ENCODE measurements at places on chromosomes 13 and 19. TPM values are rescaled to one million over a fixed set of nuclear protein-coding genes. Genes with fewer than 3 reads are reported as not detected.
A peak's percentile ranks its signal among the peaks of the same experiment; 100 is the strongest.

The SBSN gene
- total RNA-seq: not detected

The CATSPERD gene
- total RNA-seq: 0.26 TPM

DNA sequence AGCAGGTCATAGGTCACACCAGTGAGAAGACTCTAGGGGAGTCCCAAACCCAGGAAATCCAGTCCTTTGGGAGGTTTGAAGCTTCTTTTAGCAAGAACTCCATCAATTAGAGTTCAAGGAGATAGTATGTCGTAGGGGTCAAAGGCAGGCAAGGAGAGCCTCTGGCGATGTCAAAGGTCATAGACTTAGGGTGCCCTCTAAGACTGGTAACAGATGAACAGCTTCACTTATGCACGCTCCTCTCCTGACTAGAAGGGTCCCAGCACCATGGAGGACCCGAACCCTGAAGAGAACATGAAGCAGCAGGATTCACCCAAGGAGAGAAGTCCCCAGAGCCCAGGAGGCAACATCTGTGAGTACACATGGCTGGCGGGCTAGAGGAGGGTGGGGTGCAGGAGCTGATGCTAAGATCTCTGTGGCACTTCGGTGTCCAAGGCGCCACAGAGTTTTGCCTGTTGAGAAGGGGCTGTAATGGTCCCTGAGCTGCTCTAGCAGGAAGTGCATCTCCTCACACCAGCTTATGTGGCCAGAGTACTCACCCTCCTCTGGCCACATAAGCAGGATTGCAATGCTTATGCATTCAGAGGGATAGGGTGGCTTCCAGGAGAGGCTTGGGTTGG lies 557 bp downstream of the ZNF576 start:
- peak; percentile 27 for DNase-seq

DNA sequence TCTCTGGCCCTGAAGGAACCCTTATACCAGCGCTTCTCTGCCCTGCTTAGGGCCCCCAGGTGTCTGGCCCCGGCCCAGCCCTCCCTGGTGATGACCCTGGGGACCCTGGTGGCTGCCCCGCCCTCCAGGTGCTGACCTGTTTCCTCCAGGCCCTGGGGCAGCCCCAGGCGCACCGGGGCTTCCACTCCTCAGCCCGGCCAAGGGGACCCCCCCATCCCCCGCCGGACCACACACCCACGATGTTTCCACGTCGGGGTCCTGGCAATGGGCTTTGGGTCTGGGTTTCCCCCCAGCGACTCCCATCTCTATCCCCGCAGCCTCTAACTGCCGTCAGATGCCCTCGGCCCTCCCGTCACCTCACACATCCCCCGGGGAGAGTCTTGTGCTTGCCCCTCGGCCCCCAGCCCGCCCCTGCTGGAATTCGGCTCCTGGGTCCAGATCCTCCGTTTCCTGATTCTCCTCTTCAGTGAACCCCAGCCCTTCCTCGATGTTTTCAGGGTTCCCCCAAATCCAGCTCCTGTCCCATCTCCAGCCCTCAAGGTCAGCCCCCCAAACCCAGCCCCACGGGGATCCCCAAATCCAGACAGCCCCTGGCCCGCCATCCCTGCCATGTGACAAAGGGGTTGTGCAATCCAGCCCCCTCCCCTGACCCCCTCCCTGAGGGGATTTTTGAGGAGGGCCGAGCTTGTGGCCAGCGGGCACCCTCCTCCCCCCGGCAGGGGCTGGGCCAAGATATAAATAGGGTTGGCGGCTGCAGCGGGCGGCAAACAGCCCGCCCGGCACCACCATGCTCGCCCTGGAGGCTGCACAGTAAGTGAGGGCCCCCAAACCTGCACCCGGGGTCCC lies at the start of gene SPIB:
Gene SPIB (plus strand): TSS at position 763 of the 846 bp plus-strand sequence. CDS start 25 bp downstream, at position 788.
- DNase-seq: peak; percentile 75

- peak; percentile 76 for DNase-seq
Measured at GRCh38 chr19:47230054-47230920, 712 bp downstream of the BBC3 start.

- no peak for DNase-seq
Measured at GRCh38 chr13:102198418-102199311, 203.2 kb downstream of the FGF14 start.

DNA sequence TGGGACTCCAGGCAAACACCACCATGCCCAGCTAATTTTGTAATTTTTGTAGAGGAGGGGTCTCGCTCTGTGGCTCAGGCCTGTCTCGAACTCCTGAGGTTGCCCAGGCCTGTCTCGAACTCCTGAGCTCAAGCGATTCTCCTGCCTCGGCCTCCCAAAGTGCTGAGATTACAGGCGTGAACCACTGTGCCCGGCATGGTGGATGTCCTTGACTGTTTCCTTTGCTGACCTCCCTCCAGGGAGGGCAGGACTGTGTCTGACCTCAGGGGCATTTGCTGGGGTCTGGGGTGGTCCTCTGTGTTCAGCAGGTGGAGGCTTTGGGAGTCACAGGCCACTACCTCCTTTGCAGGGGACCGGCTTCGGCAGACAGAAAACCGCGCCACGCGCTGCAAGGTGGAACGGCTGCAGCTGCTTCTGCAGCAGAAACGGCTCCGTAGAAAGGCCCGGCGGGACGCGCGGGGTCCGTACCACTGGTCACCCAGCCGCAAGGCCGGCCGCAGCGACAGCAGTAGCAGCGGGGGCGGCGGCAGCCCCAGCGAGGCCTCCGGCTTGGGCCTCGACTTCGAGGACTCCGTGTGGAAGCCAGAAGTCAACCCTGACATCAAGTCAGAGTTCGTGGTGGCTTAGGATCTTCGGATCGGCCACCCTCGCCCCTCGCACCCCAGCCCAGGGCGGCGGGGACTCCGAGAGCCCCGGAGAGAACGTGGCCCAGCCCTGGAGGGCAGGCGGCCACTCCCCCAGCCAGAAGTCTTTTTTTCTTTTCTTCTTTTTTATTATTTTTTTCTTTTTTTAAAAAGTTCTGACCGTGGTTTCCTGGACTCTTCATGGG lies 8.5 kb downstream of the MIDN start:
- no peak for DNase-seq

The GRIK5 gene
- total RNA-seq: 1.3 TPM

GRCh38 chr19:55287361-55288079 lies 3.7 kb downstream of the BRSK1 start:
- no peak for DNase-seq

DNA sequence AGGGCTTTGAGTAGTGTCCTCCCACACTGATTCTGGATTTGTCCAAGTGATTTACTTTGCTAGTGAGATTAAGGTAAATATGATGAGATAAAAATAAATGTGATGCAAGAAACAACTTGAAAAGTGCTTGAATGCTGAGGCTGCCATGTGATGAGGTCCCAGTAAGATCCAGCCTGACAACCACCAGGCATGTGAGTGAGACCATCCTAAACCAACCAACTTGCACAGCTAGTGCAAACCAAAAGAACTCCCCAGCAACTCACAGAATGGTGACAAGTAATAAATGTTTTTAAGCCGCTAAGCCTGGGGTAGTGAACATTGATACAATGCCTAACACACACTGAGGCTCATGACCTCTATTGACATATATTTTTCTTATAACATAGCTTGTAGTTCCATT lies 13.3 kb upstream of the RBM26 start:
- DNase-seq: no peak

- DNase-seq: peak; percentile 68
Measured at GRCh38 chr19:42528354-42529247, at the start of gene CEACAM1. TSS of gene CEACAM1 (minus strand) at chr19:42528481. CDS start at chr19:42528374, 107 bp downstream.

The CGB1 gene
- total RNA-seq: not detected

DNA sequence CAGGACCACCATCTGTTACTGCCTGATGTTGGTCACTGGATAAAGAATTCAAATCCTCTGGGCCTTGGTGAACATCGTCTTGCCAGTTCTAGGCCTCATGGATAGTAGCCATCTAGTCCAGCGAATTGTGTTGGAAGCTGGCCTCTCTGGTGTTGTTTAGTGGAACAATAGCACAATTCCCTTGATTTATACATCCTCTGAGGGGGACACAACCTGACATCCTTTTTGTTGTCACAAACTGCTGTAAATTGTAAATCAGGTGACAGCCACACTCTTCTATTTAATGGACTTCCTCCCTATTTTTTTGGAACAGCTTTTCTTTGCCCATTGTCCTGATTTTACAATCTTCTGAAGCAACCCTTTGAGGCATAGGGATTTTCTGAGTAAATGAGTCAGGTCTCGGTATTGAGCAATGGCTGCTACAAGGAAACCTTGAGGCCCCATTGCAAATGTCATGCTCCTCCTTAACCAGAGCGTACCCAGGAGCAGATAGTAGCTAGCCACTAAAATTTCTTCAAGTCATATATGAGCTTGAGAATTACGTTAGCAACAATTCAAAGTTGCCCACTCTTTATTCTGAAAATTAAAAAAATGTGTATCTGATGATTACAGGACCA lies 263.3 kb downstream of the COG6 start:
- no peak for DNase-seq

- DNase-seq: no peak
Measured at GRCh38 chr19:2415973-2416319, 11.4 kb downstream of the TIMM13 start.

- no peak for DNase-seq
Measured at GRCh38 chr19:41363371-41363752, 587 bp downstream of the B9D2 start.

DNA sequence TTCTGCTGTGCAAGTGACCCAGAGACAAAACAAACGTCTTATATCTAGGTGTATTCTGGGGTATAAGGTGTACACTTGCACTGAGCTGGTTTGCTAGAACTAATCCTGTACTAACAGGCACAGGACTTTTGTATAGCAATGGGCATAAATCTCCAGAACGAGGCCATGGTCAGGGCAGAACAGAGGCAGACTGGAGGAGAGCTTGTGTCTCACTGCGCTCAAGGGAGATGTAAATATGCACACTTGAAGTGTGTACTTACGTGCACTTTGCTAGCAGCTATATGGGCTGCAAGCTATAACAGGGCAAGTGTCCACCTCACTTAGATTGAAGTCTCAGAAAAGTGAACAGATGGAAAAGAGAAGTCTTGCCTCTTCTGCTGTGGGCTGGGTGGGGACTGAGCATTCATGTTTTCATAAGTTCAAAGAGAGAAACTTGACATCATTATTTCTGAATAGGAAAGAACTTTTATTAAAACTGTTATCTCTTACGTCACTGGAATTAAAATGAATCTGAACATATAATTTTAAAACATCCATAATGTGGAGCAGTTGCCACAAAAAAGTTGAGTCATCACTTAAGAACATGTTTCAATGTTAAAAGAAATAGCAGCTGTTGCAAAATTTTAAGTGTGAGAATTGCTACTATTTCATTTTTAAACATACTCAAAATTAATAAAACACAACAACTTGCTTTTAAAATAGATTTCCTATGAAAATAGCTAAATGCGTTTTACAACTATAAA lies 888.3 kb downstream of the PCDH9 start:
- DNase-seq: no peak

DNA sequence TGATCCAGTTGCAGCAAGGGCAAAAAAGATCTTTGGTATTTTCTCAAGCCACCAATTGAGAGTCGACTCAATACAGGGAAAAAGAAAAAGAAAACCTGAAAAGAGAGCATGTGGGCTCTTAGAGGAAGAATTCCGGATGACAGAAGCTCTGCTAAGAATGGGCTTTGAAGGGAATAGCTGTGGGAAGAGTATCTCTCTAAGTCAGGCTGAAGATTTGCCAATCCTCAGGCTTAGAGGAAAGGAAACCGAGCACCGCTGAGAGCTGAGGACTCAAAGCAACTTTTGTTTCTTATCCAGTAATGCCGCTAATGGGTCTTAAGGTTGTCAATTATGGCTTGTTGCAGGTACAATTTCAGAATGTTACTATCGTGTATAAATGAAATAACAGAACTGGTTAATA lies 166.4 kb downstream of the EFNB2 start:
- DNase-seq: no peak

The DCT gene
- total RNA-seq: not detected

DNA sequence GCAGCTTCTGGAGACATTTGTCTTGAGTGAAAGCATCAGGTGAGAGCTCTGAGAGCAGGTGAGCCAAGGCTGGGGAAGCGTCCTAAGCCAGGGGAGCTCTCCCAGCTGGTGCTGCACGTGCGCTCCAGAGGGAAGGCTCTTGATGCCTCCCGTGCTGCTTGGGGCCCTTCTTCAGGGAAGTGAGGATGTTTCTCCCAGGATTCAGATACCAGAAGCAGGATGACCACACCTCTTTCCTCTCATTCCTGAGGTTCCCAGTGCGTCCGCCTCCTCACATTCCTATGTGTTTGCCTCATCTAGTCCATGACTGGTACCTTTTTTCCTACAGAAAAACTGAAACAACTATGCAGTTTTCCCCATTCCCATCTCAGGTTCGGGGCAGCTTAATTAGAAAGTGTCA lies 231.0 kb upstream of the IRS2 start:
- DNase-seq: no peak

- DNase-seq: peak; percentile 25
Measured at GRCh38 chr19:5624018-5624663, 1.3 kb downstream of the SAFB start.

The DENND1C gene
- total RNA-seq: 68.3 TPM

DNA sequence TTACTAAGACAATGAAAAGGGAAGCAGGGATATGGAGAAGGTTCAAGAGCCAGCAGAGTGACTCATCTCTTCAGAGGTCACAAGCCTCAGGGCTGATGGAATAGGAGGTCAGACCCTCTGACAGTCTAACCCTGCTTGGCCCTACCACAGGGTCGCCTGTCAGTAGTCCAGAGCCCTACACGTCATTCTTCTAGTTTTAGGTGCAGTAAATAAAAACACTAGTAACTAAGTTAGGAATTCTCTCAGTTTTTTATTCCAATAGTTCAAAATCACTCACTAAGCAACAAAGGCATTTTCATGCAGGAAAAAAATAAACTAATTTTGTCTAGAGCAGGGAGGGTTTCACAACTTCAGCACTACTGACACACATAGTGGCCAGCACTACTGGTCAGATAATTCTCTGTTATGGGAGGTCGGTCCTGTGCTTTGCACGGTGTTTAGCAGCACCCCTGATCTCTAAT lies 27.2 kb downstream of the FOXO1 start:
- DNase-seq: no peak

DNA sequence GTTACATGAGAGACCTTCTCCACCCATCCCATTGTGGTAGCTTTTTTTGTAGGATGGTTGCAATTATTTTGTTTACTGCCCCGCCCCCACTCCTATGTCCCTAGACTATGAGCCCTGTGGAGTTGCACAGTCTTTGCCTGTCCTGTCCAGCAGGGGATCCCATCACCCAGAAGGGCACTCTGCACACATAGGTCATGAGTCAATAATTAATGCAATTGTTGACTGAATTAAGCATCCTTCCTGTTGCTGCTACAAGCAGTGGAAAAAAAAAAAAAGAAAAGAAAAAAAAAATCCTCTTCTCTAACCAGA lies 14.2 kb downstream of the C19orf81 start:
- DNase-seq: no peak

- DNase-seq: no peak
Measured at GRCh38 chr13:106917024-106917571, 349.2 kb upstream of the ARGLU1 start.

GRCh38 chr13:24693862-24694471 lies 13.8 kb downstream of the ATP12A start:
- peak; percentile 82 for DNase-seq

DNA sequence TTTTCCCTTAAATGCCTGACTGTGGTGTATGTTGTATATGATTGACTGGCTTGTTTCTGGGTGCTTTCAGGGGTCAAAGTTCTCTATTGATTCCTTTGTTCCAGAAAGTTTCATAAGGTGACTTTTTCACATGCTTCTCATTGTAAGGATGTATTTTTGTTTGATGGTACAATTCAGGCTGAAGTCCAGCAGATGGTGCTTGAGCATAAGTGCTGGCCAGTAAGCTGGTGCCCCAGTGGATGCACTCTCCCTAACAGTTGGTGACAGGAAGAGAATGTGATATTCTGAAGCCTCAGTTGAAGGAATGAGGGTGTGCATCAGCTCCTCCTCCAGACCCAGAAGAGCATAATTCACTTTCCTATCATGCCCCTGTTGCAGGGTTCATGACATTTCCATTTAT lies 1941.6 kb upstream of the PRR20A start:
- no peak for DNase-seq

The NLRP9 gene
- not detected for total RNA-seq

Measured in OCI-LY7 (cell line).